Stimulated activated naive CD8-positive, alpha-beta T cell treated with anti-CD3 and anti-CD28 coated beads, Interleukin-15, amount 100 ng/mL, for 72 hours (primary cell): ENCODE measurements at places on chromosomes 7 and 10.

GRCh38 chr7:41333511-41333910 is 369.4 kb downstream of the INHBA start:
- no peak for DNase-seq

GRCh38 chr7:128099204-128099671 is 68.0 kb upstream of the LRRC4 start:
- no peak for DNase-seq

DNA sequence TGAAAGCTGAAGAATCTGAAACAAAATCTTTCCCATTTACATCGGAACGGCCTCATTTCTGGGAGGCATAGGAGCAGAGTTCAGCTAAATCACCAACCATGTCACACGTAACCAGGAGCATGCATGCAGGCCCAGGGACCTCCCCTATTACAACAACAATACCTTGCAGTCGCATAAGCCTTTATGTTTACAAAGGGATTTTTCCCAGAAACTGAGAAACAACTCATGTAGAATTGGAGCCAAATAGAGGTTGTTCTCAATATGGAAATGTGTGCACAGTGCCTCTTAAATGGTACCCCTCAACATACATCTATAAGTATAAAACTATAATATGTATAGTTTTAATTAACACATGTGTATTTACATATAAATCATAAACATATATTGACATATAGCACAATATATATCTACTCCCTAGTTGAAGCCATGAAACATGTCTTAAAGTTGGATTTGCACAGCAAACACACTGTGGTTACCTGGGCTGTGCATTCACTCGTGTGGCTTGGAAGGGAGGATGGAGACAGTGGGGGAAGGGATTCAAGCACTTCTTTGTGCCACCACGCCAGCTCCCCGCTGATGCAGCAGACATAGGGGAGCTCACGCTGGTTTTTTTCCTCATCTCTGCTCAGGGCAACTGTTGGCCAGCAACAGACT is 35.0 kb upstream of the DGKI start:
- DNase-seq, result no peak

GRCh38 chr7:42414028-42414427 is 177.0 kb upstream of the GLI3 start:
- DNase-seq, result no peak

- no peak for DNase-seq
Observed at GRCh38 chr7:3230908-3231307, 70.1 kb upstream of the SDK1 start.

DNA sequence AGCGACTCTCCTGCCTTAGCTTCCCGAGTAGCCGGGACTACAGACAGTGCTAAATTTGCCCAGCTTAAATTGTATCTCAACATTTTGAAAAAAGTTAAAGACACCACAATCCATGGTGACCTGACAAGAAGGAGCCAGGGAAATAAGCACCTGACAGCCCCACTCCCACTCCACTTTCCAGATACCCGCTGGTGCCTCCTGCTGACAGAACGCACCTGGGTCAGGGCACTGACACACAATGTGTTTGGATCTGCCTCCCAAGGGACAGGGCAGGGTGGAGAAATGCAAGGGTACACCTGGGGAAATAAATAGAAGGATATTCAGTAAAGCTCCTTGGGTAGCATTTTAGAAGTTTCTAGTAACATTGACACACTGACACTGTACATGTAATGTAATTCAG is 58.9 kb upstream of the OPN4 start:
- DNase-seq, result no peak

GRCh38 chr10:79948976-79949722 is at the start of gene SFTPD:
SFTPD (minus strand) TSS chr10:79949105; CDS start chr10:79946659, 2,446 bp downstream.
- DNase-seq, result no peak

DNA sequence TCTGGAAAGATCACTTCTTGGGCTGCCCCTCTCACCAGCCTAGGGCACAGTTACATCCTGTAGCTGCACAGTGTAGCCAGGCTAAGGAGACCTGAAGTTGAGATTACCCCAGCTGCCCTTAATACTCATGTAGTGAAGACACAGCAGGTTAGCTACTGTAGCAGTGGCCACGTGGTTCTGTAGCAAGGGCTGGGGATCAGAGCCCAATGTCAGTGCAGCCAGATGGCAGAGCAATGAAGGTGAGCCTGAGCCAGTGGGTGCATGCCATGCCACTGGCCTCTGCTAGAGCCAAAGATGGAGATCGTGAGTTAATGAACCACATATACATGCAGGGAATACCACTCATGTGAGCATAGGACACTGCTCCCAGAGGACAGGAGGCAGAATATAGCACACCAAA is 15.5 kb downstream of the AMPH start:
- no peak for DNase-seq

DNA sequence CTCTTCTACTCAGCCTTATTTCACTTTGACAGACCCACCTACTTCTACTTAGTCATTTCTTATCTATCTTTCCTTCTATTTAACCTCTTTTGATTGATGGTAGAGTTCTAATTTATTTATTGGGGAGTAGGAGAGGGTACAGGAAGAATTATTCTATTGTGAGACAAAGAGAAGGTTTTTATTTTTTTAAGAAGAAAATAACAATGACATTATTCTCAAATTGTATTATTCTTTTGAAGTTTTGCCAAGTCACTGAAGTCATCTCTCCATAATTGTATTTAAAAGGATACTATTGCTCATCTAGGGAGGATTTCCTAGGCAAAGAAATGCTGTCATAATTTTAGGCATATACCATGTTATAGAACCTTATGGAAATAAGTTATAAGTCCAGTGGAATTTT is 52.7 kb downstream of the ITGB8 start:
- no peak for DNase-seq

- no peak for DNase-seq
Observed at GRCh38 chr7:37310327-37311080, 138.2 kb downstream of the ELMO1 start.

GRCh38 chr7:100882201-100882600 is 7.3 kb downstream of the SRRT start:
- DNase-seq, result no peak

GRCh38 chr7:75928568-75928914 is 13.6 kb downstream of the POR start:
- peak; percentile 36 for DNase-seq

DNA sequence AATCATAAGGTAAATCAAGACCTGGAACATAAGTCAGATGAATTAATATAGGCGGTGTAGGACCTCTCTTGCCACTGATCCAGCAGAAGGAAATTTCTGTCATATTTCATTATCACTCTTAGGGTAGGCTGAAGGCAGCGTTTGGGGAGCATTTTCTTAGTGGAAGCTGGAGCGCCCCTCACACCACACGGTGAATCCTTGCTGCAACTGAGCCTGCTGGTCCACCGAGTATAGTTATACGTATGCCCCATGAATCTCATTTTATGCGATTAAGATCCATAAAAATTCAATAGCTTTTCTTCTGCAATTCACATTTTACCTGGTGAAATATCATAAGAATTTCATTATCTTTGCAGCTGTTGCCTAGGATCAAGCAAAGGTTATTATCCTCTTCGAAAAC is 19.6 kb downstream of the EBF3 start:
- no peak for DNase-seq

DNA sequence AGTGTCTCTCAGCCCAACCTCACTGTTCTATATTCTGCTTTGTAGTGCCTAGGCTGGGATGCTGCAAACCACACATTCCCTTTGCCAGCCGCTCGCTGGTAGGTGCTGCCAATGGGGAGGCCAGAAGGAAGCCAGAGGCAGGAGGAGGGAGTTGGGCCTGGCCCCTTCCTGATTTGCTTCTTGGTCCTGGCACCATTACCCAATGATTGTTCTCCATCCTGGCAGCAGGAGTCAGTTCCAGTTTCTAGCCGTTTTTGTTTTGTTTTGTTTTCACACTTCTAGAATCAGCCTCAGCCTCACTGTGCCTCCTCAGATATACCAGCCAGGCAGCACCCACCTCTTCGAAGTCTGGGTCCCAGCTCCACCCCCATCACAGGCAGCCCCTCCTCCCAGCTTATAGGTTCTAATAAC is 27.4 kb upstream of the LOXL4 start:
- DNase-seq, result no peak

DNA sequence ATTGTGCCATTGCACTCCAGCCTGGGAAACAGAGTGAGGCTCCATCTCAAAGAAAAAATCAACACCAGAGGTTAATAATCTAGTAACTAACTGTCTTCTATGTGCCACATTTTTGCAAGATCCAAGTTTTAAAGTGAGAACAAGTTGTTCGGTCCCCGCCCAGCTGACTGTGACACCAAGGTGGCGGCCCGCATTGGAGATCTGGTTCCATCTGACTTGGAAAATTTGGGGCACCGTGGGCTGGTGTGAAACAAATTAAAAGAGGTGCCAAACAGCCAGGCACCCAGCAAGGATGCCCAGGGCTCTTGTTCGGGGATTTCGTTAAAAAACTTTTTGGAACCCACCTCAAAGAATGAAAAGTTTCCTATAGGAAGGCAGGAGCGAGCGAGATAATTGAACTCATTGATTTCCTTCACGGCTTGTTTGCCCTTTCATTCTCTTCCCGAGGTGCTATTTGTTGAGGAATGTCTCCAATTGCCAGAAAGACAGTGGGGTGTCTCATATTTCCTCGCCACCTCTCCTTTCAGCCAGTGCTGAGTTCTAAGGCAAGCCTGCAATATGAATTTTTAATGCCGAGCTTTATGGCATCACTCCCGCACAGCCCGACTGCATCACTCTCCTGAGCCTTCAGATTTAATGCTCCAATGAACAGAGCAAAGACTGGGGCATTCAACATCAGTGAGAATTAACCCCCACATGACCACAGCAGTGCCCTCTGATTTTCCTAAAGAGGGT is 156.9 kb upstream of the SH2B2 start:
- DNase-seq, result no peak

- DNase-seq, result no peak
Observed at GRCh38 chr10:48683868-48684267, 805 bp upstream of the WDFY4 start.

- DNase-seq, result no peak
Observed at GRCh38 chr10:24973163-24973562, 20.8 kb upstream of the PRTFDC1 start.

GRCh38 chr7:114988026-114988425 is 66.1 kb downstream of the MDFIC start:
- no peak for DNase-seq

DNA sequence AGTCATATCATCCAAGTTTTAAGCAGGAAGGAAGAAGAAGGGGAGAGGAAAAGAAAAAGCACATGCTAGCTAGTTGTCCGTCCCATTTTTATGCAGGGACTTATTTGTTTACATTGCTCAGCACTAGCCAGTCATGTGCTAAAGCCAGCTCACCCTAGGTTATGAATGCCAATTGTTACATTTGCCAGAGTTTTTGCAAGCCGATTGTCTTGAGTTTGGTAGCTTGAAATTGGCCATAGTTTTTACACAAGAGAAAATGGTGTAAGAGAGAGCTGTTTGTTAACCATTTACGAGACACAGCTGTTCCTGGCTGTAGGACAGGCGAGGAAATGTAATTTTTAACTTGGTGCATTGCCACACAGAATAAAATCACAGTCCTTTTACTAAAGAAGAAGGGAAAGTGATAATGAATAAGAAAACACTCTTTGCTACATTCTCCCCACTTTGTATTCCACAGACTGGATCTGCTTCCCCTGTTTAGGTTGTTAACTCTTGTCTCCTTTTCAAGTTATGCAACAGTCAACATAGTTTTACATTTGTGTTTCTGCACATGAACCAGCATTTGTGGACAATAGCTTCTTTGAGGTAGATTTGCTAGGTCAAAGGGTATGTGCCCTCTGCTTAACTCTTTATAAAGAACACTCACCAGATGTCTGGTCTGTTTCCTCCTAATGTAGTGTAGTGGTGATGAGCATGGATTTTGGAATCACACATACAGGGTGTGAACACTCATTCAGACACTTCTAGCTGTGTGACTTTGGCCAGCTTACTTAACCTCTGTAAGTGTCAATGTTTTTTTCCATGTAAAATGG is 357.2 kb downstream of the LRMDA start:
- no peak for DNase-seq

GRCh38 chr10:21522631-21523406 is 2.7 kb downstream of the SKIDA1 start:
- DNase-seq, result no peak

GRCh38 chr7:55723621-55723941 is 139.0 kb downstream of the SEPTIN14 start:
- no peak for DNase-seq

GRCh38 chr7:140841166-140841715 is 83.5 kb downstream of the BRAF start:
- DNase-seq, result no peak

DNA sequence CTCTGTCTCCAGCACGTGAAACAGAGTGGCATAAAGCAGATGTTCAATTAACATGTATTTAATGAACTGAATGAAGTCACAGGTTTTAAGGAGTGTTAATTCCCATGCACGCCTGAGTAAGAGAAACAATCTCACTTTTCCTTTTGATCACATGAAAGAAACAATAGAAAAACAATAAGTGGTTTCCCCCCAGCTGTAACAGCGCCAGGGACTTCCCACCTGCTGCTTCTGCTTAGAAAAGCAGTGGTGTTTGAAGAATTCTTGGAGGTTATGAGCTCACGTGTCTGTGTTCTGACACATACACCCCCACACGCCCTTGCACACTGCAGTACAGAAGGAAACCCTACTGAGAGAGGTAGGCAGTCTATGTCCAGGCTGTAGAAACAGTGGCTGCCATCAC is 51.3 kb upstream of the FRMD4A start:
- DNase-seq, result peak; percentile 70

- no peak for DNase-seq
Observed at GRCh38 chr7:123440101-123440548, 94.3 kb downstream of the IQUB start.

DNA sequence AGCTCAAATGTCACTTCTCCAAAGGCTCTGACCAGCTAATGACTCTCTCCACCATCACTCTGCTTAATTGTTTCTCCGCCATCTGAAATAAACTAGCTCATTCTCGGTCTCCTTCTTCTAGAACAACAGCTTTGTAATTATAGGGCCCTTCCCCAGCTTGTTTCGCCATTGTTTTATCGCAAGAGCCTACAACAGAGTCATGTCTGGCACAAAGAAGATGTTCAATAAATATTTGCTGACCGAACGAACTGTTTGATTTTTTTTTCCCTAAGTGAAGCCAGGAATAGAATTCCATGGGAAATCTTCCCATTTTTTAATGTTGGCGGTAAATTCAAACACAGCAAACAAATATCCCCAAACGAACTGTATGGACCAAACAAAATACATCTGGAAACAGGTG is 63.8 kb upstream of the NMT2 start:
- no peak for DNase-seq
